ENCODE measurements at places on chromosomes 16 and 17. TPM values are rescaled to one million over a fixed set of nuclear protein-coding genes. Genes with fewer than 3 reads are reported as not detected.

- no peak for DNase-seq
These were observed 16.7 kb upstream of the RAP1GAP2 start for GRCh38 chr17:2779545-2779944.

- DNase-seq, result no peak
These were observed 133.2 kb upstream of the HS3ST3A1 start for GRCh38 chr17:13734880-13735279.

- DNase-seq, result no peak
These were observed 9.1 kb downstream of the IGFBP4 start for GRCh38 chr17:40452216-40452787.

DNA sequence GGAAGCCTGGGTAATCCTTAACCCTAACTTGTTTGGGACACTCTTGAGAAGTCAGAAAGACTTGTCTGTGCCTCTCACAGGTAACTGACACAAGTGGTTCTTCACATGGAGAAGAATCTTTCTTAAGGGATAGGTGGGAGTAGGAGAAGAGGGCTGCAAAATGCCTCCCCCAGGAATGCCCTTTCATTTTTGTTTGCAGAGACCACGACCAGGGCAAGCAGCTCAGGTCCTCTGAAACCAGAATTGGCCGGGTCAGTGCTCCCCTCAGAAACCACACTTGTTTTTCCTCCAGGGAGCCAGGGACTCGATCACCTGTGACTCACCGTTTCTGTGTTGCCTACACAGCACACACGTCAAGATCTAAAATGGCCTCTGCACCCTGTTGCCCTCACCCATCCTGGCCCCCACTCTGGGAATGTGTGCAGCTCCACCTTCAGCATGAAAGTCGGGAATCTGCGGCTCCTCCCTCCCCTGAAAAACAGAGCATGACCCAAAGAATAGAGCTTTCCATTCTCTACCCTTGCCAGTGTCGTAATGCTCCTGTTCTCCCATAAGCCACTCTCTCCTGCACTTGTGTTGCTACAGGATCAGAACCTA is 36.1 kb downstream of the HNF1B start:
- DNase-seq, result peak; percentile 81

GRCh38 chr17:70080541-70081347 is 5.7 kb downstream of the KCNJ16 start:
- DNase-seq, result no peak

DNAH9 gene
- total RNA-seq, result 0.21 TPM

SLC47A1 gene
- 1.0 TPM for total RNA-seq

All from kidney epithelial cell (primary cell).